ENCODE measurements at places on chromosomes 16 and 17.

- no peak for DNase-seq
Measured at GRCh38 chr16:85370881-85371651, 242.1 kb upstream of the GSE1 start.

DNA sequence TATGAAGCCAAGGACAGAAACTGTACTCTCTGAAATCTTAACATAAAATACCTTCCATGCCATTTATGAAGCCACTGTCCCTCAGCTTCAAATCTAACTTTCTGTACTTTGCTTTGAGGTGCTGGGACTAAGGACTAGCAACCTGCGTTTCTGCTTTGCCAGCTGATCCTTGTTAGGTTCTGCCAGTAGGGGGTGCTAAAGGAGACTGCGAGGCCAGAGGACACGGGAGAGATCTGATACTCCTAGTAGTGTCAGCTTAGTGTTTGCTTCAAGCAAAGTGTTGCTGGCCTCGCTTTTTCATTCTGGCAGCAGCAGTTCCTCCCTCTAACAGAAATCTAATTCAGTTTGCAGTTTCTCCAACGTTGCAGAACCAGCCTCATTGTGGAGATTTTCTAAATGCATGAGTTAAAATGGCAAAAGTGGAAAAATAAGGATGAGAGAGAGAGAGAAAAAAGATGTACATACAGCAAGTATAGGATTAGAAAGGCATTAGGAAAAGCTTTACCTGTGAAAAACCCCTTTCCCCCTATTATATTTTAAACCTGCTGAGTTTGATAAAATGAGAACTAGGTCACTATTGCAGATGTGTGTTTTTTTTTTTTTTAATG, 297.5 kb downstream of the CA10 start:
- DNase-seq: peak; percentile 55

DNA sequence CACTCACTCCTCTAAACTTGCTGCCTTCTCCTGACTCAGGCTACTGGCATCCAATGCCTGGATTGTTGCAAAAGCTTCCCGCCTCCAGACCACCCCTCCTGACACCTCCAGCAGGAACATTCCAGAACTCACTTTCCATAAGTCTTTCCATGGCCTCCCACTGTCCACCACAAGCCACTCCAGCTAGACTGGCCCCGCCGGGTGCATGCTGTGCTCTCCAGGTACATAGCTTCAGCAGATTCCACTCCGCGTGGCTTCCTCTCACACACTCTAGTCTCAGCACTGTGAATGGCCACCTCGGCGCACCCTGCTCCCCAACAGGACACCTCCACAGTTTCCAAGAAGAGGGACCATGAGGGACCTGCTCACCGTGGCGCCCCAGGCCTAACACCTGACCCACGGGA, 25.9 kb upstream of the FAAP100 start:
- no peak for DNase-seq

GRCh38 chr17:49836111-49837030, 11.5 kb downstream of the TAC4 start:
- peak; percentile 8 for DNase-seq

DNA sequence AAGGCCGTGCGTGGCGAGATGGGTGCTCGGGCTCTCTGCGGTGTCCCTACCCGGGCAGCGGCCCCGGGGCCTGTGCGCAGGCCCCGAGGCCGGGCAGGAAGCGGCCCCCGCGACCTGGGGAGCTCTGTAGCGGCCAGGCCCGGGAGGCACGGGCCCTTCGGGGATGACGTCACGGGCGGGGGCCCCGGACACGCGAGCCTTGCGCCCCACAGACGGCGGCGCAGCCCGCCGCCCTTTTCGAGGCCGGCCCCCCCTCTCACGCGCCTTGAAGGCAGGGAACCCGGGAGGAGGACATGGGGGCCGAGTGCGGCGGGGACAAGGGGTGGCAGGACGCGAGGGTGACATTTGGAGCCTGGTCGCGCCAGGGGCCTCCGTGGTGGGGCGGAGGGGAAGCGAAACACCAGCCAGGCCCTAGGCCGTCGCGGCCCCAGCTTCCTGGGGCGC, 1.1 kb downstream of the RAI1 start:
- no peak for DNase-seq

DNA sequence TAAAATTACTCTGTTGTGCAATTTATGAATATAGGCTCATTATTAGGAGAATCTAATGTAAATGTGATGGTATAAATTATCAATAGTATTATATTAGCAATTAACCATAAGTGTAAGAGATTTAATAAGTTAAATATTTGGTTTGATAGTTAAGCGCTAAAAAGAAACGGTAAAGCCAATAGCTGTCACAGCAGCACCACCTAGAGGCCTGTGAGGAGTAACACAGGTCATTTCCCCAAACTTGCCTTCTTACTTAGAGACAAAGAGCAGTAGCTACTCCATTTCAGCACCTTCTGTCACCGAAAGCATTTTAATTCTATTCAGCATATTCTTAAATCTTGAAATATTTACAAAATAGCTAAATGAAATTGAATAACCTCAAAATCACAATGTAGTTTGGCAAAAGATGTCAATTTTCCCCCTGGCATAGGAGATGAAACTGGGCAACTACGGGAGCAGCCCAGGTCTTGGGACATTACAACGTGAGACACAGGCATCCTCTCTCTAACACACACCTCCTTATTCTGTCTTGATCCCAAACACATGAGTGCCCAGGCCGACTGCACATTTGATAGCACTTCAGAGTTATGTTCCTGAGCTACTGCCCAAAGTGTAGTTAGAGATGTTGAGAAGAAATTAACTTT, 14.3 kb upstream of the DYNLRB2 start:
- DNase-seq: peak; percentile 10

DNA sequence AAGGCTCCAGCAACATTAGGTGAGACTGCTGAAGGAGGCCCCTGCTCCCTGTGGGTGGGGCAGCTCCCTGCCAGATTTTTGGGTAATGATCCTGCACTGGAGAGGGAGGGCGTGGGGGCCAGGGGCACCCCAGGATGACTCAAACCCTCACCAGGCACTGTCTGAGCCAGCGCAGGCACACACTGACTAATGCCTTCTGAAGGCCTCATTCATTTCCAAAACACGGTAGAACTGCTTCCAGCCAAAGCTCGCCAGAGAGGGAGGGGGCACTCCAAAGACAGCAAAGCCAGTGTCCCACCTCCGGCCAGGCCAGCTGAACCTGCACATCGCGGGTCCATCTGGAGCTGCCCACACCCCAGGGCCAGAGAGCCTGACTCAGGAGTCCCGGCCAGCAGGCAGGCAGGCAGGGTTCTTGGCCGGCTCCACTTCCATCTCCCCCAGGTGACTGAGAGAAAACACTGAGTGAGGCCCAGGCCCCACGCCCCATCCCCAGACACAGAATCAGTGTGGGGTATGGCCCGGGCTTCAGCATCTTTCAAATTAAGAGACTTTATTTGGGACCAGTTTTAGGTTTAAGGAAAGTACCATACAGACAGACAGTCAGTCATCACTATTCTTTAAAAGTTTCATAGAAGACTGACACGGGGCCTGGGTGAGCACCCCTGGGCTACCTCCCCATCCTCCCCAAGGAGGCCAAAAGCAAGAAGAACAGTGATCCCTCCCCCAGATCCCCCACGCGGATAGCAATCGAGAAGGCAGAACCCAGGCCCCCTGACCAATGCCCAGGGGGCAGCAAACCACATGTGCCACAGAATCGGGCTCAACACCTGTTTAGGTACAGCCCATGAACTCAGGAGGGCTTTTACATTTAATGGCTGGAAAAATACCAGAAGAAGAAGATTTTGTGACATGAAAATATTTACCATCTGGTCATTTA, 2.3 kb downstream of the PIEZO1 start:
- DNase-seq: no peak

DNA sequence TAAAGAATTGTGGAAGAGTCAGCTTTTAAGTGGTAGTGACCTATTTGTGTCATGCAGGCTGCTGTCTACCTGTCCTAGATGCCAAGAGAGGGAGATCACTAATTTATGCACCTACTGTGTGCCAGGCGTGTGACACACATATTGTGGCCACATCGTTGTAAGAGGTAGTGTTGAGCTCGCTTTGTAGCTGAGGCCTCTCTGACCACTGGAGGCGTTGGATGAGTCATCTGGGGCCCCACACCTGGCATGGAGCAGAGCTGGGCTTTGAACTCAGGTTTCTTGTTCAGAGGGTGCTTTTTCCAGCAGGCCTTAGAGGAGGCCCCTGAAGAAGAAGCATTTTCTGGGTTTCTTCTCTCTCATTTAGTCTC, 52.3 kb upstream of the LGALS9 start:
- no peak for DNase-seq

DNA sequence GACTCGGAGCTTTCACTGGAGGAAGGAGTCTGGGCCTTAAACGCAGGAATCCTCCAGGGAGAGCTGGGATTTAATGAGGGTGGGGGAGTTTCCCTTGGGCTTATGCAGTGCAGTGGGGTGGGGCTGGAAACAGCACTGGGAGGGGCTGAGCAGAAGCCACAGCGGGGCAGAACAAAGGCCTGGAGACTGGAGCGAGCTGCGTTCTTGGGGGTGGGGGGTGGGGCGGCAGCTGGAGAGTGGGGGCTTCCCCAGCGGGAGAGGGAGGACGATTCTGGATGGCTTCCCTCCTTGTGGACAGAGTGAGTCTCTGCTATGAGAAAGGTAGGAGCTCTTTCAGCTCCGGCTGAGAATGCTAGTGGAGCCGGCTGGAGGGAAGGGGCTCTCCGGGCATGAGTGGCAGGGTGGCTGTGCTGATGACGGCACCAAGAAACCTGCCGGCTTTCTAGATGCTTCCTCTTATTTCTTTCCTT, 406.0 kb downstream of the SEC14L1 start:
- DNase-seq: no peak

DNA sequence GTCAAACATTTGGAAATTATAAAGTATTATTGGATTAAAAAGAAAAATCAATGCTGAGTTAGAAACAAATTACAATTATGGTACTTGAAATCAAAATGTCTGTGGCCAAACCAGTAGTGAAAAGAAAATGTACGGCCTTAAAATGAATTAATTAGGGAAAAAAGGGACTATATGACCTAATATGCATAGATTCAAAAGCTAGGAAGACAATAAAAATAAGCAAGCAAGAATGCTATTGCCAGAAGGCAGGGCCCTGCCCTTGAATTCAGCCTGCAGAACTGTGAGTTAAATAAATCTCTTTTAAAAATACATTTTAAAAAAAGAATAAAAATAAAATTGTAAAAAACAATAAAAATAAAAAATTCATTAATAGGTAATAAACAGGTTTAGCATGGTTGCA, 88.7 kb downstream of the TRIM37 start:
- no peak for DNase-seq

- peak; percentile 82 for DNase-seq
Measured at GRCh38 chr16:63998-64913, 8.2 kb downstream of the RHBDF1 start.

DNA sequence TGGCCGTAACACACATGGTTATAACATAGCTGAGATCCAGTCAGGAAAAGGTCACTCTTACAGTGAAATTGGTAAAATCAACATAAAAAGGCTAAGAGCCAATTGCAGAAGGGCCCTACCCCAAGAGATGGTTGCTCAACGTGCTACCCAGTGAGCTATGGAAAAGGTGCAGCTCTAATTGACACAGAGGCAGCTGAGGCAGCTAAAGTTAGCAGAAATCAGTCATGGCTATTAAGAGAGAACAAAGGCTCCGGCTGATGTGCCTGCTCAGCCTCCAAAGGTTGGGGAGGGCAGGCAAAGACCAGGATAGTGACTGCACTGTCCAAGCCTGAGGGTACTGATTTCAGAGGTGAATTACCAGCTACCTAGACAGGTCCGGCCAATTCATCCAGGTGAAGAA, 76.5 kb upstream of the ATP2A3 start:
- no peak for DNase-seq

DNA sequence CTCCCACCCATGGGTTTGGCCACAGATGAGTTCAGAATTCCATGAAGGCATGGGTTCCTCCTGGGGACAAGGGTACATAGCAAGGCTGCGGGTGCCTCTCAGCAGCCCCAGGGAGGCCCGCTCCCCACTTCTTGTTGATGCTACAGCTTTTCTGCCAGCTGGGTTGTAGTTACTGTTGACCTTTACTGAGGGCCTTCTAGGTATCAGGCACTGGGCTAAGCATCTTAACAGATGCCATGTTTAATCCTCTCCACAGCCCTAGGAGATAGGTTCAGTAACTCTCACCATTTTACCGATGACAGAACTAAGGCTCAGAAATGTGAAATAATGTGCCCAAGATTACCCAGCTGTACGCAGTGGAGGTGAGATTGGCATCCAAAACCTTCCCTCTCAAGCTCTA, 54.3 kb upstream of the DLX4 start:
- DNase-seq: no peak

- peak; percentile 16 for DNase-seq
Measured at GRCh38 chr17:38322156-38322779, 21.5 kb downstream of the GPR179 start.

DNA sequence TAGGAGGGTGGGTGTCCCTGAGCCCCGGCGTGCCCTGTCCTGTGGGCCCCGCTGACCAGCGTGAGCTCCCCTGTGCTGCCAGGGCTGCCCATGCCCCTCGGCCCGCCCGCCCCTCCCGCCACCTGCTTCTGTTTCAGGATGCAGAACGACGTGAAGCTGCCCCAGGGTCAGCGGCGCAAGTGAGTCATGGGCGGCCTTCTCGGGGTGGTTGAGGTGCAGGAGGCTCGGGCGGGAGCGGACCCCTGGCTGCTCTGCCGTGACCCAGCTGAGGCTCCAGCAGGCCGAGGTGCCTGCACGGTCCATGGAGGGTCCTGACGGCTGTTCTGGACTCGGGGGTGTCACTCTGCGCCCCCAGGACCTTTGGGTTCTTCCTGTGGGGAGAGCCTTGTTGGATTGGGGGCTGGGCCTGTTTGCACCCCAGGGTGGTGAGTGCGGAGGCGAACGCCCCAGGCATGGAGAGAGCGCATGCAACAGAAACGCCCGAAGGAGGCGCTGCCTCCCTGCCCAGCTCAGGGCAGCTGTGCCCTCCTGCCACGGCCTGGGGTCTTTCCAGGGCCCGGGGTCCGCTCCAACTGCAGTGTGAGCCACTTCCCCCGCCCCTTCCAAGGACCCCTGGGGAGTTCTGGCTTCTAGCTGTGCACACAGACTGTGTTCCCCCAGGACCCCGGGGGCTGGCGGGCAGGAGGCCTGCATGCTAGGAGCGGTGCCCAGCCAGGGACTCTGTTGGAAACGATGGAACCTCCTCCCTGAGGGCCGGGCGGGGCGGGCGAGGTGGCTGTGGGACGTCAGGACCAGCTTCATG, 4.0 kb downstream of the SLC25A10 start:
- no peak for DNase-seq

GRCh38 chr17:72185564-72185963, 64.7 kb downstream of the SOX9 start:
- DNase-seq: no peak
